ENCODE measurements at places on chromosomes 5 and 9.

- DNase-seq: no peak
Observed at GRCh38 chr5:67802766-67803165, 412.8 kb upstream of the PIK3R1 start.

DNA sequence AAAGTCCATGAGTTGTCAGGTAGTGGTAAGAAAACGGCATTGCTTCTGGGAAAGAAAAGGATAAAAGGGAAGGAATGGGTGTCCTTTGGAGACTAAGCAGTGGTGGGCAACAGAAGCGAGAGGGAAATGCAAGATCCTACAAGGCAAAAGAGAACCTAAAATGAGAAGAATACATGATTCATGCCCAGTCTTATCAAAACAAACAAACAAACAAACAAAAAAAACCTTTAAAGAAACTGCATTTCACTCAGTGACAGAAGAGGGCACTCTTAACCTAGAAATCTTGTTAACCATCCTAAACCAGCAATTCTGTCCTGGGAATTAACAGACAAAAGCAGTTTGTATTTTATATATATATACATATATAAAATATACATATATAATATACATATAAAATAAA lies 88.5 kb downstream of the SUSD1 start:
- DNase-seq: no peak

DNA sequence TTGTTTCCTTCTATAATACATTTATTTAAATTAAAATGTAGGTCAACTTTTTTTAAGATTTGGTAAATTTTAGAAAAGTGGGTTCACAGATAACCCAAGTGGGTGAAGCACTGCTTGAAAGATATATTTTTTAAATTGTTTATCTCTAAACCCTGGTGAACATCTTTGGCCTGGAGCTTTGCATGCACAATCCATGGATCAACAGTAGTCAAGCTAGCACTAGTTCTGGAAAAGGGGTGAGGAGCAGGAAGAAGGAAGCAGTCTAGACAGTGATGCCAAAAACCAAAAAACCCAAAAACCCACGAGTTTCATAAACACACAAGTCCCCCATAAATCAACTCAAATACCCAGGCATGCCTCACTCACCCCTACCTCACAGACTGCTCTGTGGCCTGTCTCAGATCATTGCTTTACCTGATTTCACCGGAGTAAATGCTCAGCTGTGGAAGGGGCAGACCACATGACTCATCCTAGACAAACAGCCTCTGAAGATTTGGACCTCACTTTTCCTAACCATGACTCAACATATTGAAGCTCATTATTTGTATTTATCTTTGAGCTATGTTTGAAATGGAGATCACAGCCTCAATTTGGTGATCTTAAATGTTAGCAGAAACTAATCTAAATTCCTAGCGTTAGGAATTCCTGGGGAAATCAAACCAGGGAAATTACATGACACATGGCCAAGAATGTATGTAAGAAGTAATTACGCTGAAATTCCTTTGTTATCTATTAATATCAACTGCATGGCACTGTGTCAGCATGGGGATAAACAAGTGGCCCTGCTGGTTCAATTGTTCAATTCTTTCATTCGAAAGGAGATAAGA lies 149.6 kb downstream of the ZNF608 start:
- DNase-seq: no peak

DNA sequence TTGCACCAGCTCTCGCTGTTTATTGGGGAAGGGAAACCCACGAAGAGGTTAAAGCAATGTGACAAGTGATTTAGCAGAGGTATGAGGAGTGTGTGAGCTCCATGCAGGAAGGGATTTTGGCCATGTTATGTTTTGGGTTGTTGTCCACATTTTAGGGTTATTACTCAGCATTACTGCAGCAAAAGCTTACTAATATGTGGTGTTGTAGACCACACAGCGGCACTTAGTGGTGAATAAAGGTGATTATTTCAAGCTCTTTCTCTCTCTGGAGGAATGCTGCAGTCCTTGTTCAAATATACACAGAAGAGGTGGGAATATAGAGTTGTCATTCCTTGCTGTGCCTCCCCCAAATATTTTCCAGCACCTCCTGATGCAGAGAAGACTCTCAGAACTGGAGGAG lies 29.7 kb upstream of the AKNA start:
- no peak for DNase-seq

- DNase-seq: no peak
Observed at GRCh38 chr5:6638236-6638635, 5.0 kb downstream of the SRD5A1 start.

DNA sequence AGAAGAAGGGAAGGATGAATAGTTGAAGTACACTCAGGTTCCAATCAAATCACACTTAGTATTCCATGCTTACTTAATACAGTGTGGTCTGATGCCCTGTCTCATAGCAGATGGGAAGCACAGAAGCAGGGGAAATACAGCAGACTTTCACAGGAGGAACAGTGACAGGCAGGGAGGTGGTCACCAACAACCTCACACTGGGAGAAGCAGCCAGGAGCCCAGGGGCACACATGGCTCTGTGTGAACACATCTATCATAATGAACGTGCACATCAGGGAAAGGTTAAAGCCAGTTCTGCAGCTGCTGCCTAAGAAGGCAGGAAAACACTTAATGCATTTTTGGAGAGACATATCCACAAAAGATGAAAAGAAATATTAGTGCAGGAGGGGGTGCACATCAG lies 312.3 kb downstream of the MED10 start:
- no peak for DNase-seq

DNA sequence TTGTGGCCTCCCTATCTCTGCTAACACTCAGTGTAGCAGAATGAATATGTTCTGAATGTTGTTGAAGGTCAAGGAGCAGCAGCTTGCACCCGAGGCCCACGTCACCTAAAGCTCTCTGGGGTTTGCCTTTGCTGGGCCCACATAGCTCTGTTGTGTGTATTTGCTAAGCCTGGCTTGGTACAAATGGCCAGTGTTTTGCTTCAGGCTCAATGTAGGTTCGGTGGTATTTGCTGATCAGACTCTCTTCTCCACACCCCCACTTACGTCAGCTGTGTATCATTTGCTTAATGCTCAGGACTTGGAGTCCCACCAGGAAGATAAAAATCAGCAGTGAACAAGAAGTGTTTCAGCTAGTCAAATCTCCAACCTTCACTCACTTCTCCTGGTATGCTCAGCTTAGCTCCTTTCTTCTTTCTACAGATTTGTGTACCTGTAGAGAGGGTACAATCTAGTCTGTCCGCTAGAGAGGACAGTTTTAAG lies 4.8 kb upstream of the RFESD start:
- DNase-seq: no peak

DNA sequence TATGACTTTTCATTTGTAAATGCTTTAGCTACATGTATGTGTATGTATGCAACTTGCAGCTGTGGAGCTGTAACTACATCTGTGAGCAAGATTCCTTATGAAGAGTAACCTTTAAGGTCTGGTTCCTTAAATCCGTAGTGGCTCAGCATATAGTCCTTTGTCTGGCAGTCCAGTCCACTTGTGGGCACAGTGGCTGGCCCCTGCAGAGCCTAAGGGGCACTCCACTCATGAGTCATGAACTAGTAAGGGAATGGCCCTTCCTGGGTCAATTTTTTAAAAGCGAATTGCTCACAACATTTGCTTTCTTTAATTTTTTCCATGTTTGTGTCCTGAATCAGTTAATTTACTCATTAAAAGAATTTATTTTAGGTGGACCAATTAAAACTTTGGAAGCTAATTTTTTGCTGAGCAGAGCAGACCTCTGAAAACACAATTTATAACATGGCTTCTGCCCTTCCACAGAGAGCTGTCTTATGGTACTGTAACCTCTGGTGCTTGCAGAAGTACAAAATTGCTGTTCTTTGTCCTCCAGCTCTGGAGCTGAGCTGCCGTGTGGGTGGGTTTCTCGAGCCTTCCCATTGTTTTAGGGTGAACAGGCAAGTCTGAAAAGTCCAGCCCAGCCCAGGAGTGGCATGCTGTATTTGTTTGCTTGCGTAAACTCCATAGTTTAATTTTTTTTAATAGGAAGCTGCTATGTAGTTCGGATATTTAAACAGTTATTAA lies 110.1 kb downstream of the MVB12B start:
- no peak for DNase-seq

DNA sequence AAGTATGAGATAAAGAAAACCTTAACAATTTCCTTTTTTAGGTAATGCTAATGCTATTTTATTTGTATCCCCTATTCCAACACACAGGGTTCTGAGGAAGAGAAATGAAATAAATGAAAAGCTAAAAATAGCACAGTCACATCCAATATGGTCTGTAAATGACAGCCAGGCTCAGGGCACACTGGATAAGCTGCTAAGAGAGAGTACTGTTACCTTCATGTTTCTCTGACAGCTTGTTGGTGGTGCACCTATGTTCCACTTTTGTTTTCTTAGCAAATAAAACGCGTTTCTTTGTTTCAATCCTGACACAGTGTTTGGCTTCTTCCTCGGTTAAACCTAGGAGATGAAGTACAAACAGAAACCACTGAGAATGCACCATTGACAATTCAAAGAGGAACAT lies 41.3 kb downstream of the C6 start:
- DNase-seq: no peak

DNA sequence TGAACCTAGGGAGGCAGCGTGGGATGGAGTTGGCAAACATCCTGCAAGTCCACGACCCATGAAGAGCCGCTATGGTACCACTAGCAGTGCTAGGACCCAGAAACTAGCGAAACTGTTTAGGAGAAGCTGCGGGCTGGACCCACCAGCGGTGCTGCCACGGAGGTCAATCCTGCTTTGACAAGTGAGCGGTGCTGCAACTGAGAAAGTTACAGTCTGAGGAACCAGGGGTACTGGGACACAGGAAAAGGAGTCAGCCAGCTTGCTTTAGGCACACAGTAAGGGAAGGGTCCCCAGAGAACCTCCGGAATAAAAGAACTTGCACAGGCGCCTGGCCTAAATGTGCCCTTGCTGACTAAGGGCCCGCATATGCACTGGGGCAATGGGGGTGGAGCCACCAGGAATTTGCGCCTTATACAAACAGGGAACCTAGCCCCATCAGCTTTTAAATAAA lies 23.6 kb upstream of the ANXA2R start:
- no peak for DNase-seq

DNA sequence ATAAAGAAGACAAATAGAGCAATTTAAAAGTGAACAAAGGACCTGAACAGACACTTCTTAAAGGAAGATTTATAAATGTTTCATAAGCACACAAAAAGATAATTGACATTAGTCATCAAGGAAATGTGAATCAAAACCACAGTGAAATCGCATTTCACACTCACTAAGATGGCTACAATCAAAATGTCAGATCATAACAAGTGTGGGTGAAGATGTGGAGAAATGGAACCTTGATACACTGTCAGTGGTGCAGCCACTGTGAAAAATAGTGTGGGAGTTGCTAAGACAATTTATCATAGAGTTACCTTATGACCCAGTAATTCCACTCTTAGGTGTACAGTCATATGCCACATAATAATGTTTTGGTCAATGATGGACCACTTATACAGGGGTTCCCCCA lies 54.5 kb upstream of the HTR4 start:
- no peak for DNase-seq

DNA sequence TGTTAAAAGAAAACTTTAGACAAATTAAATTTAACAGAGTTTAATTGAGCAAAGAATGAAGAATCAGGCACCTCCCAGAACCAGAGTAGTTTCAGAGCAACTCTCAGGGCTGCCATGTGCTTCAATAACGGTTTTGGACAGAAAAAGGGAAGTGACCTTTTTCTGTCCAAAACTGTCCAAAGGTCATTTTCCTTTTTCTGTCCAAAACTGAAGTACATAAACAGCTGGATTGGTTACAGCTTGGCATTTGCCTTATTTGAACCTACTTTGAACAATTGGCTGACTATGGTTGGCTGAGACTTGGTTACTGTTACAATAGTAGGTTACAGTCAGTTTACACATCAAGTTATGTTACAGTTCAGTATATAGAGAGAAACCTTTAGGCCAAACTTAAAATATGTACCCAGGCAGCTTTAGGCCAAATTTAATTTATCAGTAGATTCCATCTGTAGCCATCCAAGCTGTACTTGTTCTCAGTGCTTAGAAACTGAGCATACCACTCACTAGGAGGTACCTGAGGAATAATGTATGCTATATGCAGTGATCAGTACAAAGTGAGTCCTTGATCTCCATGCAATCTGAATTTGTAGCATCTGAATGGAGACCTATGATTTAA lies 44.0 kb downstream of the C9orf85 start:
- DNase-seq: no peak

GRCh38 chr9:33752130-33752637 lies 43.2 kb upstream of the PRSS3 start:
- DNase-seq: no peak

DNA sequence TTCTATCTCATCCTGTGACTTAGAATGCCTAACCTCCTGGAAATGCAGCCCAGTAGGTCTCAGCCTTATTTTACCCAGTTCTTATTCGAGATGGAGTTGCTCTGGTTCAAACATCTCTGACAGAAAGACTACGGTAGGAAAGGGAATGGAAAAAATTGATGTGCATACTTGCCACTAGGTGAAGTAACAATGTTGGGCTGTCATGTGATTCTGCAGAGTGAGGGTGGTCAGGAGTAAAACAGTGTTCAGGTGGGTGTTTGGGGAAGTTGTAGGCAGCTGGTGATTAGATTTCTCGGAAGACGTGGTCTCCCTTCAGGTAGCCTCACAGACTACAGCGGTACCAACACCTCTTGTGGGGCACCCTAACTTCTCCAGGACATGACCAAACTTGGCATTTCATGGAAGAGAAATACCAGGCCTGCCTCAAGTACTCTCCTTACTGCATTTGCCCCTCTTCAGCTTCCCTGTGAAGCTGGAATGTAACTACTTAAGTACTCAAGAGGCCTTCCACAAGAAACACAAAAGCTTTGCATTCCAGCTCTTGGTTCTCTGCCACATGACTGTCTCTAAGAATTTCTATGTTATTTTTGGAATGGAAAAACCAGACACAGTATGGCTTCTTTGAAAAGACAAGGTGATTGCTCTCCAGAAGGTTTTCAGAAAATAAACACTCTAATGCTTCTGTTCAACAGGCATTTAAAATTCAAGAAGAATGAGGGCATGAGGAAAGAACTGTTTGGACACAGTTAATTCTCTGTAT lies 17.4 kb upstream of the ENTREP1 start:
- no peak for DNase-seq

- no peak for DNase-seq
Observed at GRCh38 chr5:68802430-68802829, 291.4 kb upstream of the SLC30A5 start.

GRCh38 chr5:87061046-87061445 lies 206.6 kb upstream of the RASA1 start:
- DNase-seq: no peak

GRCh38 chr5:54869691-54870090 lies 115.7 kb downstream of the ESM1 start:
- no peak for DNase-seq

GRCh38 chr5:128498844-128499455 lies 39.1 kb downstream of the FBN2 start:
- DNase-seq: peak; percentile 14

DNA sequence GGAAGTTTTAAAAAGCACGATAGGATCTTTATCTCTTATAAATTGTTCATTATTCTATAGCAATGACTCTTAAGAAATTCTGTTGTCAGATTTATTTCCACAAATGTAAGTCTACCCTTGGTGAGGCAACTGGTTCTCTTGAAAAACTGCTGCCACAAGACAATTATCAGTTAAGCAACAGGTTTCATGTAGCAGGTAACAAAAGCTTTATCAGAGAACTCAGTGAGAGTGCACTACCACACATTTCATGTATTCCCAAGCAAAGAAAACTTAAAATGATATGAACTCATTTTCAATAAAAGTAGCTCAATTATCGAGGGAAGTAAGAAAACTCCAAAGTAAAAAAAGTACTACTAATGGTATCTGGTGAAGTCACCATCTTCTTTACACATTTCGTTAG lies 9.4 kb downstream of the NR6A1 start:
- DNase-seq: no peak

Measured in NCI-H526 treated with DMSO at 0.1 percent for 48 hours (cell line).